Dermis blood vessel endothelial cell (primary cell): ENCODE measurements at places on chromosomes 7 and 10. TPM values are rescaled to one million over a fixed set of nuclear protein-coding genes. Genes with fewer than 3 reads are reported as not detected.

CAPZA2 gene
- total RNA-seq: 393 and 583 TPM in 2 replicates

DOCK1 gene
- 120 and 124 TPM in 2 replicates for total RNA-seq

- DNase-seq: no peak
These were observed 31.3 kb upstream of the ITGA8 start for GRCh38 chr10:15751046-15751445.

DNA sequence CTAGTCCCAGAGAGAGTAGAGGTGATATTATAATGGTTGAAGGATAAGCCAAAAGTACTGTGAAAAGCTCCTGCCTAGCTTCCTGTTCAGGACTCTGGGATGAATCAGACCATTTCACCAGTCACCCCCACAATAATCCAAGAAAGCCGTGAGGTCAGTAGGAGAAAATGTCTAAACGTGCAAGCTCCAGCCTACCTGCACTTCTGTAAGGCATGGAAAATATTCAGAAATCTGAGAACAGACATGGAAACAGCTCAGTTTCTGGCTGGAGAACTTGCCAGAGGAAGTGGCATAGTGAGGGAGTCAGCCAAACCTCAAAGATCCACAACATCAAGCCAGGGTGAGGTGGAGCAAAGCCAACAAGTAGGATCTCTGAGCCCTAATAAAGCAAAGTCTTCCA lies 58.2 kb downstream of the ELAPOR2 start:
- peak; percentile 68 for DNase-seq

DNA sequence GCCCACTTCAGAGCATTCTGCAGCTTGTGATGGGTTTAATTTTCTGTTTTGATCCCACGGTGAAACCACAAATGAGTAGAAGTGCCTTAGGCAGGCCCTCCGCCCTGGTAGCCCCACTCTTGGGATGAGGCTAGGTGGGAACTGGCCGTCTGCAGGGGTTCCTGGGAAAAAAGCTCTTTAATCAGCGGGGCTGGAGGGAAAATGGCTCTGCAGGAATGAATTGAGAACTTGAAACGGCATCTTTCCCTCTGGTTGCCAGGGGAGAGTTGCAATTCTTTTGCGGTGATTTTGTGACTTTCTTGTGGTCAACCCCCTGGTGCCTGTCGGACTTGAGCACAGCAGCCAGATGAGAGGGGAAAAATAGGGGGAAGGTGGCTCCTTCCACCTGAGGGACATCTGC lies 32.7 kb downstream of the COL26A1 start:
- no peak for DNase-seq

DNA sequence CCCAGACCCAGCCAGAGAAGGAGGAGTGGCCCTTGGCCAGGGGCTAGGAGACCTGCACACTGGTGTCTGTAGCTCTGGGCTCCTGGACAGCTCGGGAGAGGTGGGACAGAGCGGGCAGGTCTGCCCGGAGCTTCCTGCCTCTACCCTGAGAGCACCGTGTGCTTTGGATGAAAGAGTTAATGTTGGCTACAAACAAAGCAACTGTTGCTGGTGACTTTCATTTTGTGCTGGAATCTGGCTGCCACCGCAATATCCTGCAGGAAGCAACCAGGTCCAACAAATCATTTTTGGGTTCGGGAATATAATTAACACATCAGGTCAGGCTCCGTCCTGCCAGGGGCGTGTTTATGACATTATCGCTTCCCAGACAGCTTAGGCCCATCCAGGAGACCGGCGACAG lies 441.8 kb upstream of the MKI67 start:
- DNase-seq: no peak

DNA sequence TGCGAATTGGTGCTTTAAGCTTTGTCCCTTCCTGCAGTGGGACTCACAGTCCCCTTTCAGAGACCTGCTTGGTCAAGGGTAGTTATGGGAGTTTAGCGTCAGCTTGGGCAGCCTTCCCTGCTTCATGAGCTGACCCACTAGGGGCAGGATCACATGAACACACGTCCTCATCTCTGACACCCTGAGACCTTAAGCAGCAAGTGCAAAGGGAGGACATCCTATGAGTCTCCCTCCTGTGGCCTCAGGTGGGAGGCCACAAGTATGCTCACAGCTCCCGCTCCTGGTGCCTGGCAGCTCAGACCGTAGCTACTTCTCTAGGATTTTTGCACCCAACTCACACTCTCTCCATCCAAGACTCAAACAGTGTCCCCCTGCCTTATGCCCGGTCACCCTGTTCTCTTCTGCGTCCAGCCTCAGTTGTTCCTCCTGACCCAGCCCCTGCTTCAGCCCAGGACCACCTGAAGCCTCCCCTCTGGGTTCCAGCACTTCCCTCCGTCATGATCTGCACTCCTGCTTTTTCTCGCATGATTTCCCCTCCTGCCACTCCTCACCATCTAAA lies 136.6 kb upstream of the FAM20C start:
- DNase-seq: no peak

DNA sequence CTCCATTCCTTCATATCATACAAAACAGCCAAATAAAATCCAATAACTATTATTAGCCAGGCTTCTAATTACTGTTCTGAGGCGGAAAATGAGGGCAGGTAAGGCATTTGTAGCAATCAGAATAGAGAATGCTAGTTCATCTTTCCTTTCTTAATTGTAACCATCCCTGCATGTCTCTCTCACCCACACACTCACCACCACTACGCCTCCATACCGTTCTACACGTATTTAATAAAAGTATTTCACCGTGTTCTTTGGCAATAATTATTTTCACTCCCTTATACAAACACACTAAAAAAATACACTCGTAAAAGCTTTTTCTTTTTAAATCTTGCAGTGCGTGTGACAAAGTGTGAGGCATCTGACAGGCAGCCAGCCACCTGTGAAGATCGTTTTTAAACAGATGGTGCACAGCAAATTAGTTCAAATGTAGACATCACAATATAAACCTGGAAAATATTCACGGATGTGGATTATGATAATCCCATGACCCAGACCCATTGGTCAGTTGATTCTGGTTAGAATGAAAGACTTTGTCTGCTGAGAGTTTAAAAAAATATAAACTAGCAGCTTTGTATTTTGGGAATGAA lies 653.6 kb downstream of the REEP3 start:
- no peak for DNase-seq

DNA sequence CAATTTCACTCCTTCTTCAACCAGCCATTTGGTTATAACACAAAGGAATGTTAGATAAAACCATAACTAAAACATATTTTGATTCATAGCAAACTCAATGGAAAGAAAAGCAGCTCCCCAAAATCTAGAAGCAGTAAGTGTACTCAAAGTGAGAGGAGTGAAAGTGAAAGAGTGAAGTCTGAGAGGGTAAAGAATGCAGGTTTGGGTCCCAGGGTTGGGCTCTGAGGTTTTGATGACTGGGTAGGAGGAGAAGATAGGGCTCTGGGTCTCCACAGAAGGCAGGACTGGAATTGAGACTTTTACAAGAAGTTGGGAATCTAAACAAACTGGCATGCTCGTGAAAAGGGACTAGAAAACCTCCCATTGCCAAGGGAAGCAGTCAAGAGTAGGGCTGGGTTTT lies 85.4 kb upstream of the RSU1 start:
- no peak for DNase-seq

STEAP2 gene
- total RNA-seq: 1.4 and 1.7 TPM in 2 replicates

DNA sequence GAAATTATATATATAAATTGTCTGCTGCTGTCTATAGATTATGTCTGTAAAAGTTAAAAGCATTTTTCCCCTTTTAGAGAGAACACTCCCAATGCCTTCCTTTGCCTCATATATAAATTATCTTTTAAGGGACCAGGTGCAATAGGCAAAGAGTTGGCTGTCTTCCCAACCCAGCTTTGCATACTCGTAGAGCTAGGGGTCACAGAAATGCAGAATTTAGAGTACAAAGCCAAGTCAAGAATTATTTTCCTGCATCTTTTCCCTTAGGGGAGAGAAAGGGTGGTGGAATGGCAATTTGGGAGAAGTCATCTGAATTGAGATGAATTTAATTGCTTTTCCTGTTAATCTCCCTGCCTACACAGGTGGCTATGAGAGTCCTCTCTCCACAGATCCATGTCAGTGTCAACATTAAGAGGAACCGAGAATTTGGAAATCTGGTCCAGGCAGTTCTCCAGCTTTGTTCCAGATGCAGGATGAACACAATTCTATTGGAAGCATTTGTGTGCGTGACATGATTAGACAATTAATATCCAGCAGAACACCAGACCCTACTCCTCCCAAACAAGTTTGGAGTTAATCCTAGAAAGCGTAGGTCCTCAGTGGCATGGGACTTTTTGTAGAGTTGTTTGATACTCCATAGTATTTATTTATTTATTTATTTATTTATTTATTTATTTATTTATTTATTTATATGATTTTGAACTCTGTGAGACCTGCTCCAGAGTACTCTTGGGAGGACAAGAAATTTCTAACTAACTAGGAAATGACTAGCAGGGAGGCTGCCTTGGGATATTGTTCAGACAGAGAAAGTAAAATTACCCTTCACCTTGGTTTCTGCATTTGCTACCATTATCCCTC lies 80.3 kb upstream of the SKAP2 start:
- no peak for DNase-seq

KLF14 gene
- total RNA-seq: under 0.01 TPM in 1 of 2 replicates, not detected in the other

NEURL1 gene
- total RNA-seq: 0.19 TPM in 1 of 2 replicates, not detected in the other

SRRM3 gene
- total RNA-seq: 2.0 and 2.2 TPM in 2 replicates

SPDYE6 gene
- not detected in 2 replicates for total RNA-seq

- DNase-seq: peak; percentile 55
These were observed 15.5 kb downstream of the CARD11 start for GRCh38 chr7:3028071-3028757.

TWIST1 gene
- not detected in 2 replicates for total RNA-seq

KCNIP2 gene
- 0.85 TPM in 1 of 2 replicates, not detected in the other for total RNA-seq

GRCh38 chr10:131825960-131826650 lies 74.7 kb upstream of the PPP2R2D start:
- DNase-seq: no peak
